Dermis microvascular lymphatic vessel endothelial cell (primary cell): ENCODE measurements at places on chromosomes 2 and 18. TPM values are rescaled to one million over a fixed set of nuclear protein-coding genes. Genes with fewer than 3 reads are reported as not detected.

The PRKAG3 gene
- not detected in 2 replicates for total RNA-seq

The SKOR2 gene
- total RNA-seq, result not detected in 2 replicates

The GALR1 gene
- not detected in 2 replicates for total RNA-seq

The CLEC4F gene
- 0.13 TPM in 2 replicates for total RNA-seq

The KYNU gene
- 0.26 TPM in 1 of 2 replicates, not detected in the other for total RNA-seq

The SP5 gene
- total RNA-seq, result not detected in 2 replicates
